ENCODE measurements at places on chromosomes 16 and 17.

DNA sequence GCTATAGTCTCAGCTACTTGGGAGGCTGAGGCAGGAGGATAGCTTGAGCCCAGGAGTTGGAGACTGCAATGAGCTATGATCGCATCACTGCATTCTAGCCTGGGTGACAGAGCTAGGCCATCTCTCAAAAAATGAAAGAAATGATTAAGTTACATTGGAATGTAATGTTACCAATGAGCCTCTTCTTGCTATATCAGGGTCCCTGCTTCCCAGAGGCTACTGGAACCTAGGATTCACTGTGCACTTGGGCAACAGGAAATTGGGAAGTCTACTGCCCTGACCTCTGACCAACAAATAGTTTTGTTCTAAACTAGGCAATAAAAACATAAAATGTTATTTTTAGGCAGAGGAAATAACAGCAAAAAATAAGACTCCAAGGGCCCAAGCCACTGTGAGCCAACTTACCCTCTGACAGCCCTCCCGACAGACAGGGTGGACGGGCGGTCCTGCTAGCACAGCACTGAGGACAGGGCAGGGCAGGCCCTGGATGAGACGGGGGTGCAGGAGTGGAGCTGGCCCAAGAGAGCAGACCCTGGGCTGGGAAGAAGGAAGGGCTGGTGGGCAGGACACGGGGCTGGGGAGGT is 27.5 kb downstream of the NSMCE1 start:
- DNase-seq = no peak

DNA sequence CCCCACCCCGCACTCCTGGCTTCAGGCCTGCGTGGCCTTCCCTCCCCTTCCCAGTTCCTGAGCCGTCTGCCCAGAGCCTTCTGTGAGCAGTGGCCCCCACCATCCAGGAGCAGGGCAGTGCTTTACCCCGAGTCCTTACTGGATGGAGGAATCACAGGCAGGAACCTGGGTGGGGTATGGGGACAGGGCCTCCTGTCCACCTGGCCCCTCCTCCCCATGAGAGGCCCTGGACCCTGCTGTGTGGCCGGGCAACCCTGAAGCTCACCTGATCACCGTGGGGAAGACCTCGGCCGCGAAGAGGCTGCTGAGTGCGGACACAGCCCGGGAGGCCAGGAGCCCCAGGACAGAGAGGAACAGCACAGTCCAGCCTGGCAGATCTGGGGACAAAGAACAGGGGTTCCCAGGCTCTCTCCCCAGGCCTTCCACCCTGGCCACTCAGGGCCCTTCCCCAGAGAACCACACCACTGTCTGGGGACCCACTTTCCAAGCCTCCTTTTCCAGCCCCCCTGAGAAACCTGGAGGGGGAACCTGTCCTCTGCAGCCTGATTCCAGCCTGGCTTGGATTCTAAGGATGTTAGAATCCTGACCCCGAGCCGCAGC is 3.2 kb downstream of the SLC22A31 start:
- no peak for DNase-seq

GRCh38 chr16:55660828-55661227 is 5.0 kb downstream of the SLC6A2 start:
- no peak for DNase-seq

DNA sequence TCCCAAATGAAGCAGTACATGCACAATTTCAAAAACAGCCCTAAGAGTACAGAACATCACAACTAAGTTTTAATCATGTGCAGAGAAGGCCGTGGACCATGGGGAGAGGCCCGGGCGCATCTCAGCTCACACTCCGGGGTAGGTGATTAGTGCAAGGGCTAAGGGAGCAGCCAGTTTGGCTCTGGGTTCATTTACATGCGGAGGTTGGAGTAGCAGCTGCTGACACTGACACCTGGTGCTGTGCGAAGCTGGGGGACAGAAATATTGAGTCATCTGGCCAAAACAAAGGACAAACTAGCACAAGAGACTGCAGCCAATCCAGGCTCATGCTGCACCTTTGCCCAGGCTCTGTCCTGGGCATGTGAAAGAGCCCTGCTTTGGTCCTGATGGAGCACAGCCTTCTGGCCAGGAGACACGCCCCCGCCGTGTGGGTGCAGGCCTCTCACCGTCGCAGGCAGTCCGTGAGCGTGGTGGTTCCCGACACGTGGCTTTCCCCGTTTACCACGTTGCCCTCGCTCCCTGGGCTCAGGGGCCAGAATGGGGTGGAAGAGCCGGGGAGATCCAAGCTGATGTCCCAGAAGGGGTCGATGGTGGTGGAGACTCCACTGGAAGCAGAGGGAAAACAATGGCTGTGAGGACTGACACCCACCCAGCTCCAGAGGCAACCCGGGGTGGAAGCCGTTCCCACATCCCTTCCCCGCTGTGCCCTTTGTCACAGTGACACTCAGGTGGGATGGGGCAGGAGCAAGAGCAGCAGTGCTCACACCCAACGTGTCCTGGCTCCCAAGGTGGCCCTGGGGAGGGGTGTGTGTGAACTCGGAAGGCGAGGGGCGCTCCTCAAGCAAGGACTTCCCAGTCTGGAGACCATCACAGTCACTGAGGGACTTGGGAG is 31.9 kb downstream of the USP22 start:
- DNase-seq = no peak

- no peak for DNase-seq
Observed at GRCh38 chr16:85347213-85347591, 234.9 kb upstream of the CIBAR2 start.

DNA sequence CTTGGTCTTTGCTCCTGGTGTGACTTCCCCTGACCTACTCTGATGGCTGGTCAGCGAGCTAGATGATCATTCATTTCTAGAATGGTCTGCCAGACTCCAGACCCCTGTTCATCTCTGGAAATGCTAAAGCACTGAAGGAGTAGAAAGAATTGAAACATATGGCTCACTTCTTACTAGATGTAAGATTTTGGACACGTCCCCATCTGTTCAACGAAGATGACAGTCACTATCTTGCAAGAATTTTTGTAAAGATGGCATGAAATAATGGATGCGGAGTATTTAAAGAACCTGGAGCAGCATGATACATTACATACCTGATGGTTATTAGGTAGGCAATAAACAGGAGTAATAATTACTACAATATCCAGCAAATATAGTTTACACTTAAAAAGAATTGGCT is 252.7 kb upstream of the SDK2 start:
- no peak for DNase-seq

GRCh38 chr17:12631076-12631475 is 34.6 kb upstream of the MYOCD start:
- peak; percentile 6 for DNase-seq

DNA sequence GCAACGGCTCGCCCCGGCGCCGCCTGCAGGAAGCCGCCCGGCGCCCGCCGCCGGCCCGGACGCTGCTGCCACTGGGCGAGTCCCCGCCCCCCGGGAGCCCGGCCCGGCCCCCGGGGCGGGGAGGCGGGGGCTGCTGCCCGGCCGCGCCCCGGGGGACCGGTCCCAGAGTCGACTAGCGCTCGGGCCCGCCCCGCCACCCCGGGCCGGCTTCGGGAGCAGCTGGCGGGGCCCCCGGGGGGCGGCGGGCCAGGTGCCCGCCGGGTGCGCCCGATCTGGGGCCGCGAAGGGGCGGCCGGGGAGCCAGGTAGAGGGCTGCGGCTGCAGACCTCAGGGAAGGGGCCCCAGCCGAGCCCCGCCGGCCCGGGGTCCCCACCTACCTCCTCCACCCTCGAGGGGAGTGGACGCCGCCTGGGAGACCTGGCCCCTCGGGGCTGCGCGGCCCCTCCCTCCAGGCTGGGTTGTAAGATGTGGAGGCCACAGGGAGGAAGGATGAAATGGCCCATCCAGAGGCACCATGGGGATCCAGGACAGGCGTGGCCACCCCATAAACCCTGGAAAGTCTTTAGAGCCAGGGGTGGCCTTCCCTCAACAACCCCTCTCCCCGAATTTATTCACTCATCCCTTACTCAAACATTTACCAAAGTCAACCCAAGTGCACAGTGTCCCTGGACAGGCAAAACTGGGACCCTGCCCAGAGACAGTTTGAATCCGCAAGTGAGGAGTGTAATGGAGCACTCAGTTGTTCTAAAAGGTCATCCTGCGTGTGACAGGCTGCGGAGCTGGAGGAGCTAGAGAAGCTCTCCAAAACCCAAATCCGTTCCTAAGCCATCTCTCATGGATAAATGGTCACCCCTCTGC is at the start of gene CDYL2:
CDYL2 (minus strand) TSS at position 73 of the 858 bp plus-strand sequence. CDS start 425 bp downstream, outside the sequence.
- no peak for DNase-seq

DNA sequence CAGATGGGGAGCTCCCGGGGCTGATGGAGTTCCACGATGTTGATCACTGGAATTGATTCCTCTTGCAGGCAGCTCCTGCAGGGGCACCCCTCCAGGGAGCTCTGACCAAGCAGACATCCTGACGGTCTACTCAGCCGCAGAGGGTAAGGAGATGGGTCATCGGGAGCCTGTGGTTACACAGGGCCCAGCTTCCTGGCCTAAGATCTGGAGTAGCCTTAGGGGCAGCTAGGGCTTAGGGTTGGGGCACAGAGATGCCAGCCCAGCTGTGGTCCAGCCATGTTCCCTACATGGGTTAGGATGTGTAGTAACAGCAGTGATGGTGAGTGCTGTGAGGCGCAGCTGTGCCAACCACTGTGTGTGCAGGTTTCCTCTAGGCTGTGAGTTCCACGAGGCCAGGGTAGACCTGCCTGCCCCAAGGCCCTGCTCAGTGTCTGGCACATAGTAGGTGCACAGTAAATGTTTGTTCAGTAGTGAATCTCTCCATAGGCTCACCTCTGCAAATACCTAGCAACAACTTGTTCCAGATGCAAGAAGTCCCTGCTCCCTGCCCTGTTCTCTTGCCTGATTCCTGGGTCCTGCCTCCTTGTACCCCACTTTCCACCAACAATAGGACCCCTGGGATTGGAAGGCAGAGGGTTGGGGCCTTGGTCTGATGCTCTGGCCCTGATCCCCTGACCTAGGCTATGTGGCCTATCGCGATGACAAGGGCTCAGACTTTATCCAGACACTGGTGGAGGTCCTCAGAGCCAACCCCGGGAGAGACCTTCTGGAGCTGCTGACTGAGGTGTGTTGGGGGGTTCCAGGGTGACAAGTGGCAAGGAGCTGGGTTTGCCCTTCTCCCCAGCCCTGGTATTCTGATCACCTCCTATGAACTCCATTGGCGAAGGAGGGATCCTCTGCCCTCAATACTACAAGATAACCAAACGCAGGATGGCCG is 13.7 kb downstream of the ZNF213 start:
- no peak for DNase-seq

- no peak for DNase-seq
Observed at GRCh38 chr16:2147378-2147777, 1.0 kb upstream of the RAB26 start.

DNA sequence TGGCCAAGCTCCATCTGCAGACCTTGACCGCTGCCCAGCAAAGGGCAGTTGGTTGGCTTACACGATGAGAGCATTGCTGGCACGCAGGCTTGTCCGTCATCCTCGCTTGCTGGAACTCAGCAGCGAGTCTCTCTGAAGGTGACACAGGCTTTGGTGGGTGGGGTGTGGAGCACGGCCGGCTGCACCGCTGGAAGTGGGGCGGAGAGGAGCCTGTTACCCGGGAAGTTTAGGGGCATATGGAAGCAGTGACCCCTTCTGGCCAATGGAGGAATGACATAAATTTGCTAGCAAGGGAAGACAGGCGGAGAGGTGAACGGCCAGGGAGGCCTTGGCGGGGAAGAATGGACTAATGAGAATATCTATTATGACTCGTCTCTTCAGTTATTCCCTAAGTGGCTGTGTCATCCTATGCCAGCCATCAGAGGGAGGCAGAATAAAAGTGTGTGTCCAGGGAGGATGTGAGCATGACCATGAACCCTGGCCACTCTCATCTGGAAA is 65.9 kb upstream of the SDK2 start:
- DNase-seq = peak; percentile 50

GRCh38 chr17:29091606-29092289 is 48.8 kb downstream of the PIPOX start:
- no peak for DNase-seq

- no peak for DNase-seq
Observed at GRCh38 chr16:30903002-30903401, 6.6 kb downstream of the CTF1 start.

DNA sequence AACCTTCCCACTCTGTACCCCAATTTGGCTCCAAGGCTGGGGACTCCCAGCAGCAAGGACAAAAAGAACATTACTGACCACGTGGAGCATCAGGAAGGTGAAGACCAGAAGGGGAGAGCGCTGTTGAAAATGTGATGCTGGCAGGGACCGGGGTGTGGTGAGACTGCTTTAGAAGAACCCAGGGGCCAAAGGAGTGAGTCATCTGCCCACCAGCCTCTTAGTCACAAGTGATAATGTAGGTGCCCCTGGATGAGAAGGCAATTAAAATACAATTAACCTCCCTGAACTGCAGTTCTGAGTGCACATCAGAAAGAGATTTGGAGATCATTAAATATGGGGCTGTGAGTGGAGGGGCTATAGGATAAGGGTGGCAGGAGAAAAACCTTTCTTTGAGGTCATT is 366.6 kb upstream of the CCL2 start:
- no peak for DNase-seq

GRCh38 chr17:17058304-17058703 is 16.0 kb downstream of the MPRIP start:
- no peak for DNase-seq

DNA sequence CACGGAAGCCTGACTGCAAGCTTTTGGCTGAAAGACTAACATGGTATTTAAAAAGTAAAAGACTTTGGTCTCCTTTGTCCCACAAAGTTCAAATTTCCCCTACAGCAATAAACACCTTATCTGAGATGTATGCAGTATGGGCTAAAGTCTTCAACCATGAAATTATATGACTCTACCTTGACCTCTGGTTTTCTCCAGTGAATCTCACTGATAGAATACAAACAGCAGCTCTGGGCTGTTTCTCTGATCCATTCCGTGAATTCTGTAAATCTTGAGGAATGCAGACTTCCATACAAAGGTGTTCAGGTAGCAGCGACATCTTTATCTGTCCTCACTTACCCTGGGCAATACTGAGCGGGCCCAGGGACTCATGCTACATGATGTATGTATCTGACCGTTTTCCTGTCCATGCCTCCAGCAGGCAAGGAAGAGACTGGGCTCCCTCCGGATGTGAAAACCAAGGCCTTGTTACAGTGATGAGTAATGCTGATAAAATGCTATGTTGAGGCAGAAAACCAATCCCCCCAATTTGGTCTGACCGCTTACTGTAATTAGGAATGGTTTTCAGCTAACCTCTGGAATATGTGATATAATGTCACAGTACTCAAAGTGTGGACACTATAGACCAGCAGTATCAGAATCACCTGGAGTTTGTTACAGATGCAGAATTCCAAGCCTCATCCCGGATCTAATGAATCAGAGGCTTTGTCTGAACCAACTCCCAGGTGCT is 589.8 kb downstream of the HS3ST4 start:
- DNase-seq = no peak

GRCh38 chr16:68126395-68126794 is 41.2 kb downstream of the NFATC3 start:
- no peak for DNase-seq

GRCh38 chr17:22300731-22301352 is 608.5 kb downstream of the KCNJ18 start:
- no peak for DNase-seq

GRCh38 chr17:77640916-77641605 is 317.4 kb upstream of the TNRC6C start:
- no peak for DNase-seq

GRCh38 chr17:9895923-9896322 is 9.1 kb downstream of the RCVRN start:
- DNase-seq = no peak

All from anterior cingulate cortex (tissue), 58 donors.